Psoas muscle (tissue), 8 donors: ENCODE measurements at places on chromosomes 6 and 20. TPM values are rescaled to one million over a fixed set of nuclear protein-coding genes. Genes with fewer than 3 reads are reported as not detected.

RIPOR3 gene
- total RNA-seq: 4.2 TPM

PREP gene
- total RNA-seq: 59.9 TPM

C6orf58 gene
- not detected for total RNA-seq

SEL1L2 gene
- 0.64 TPM for total RNA-seq

PBOV1 gene
- total RNA-seq: not detected

ESR1 gene
- 4.4 TPM for total RNA-seq

HDGFL1 gene
- total RNA-seq: not detected

HMGCLL1 gene
- total RNA-seq: 0.32 TPM

RALGAPA2 gene
- 69.7 TPM for total RNA-seq

MYO6 gene
- total RNA-seq: 3.7 TPM

VSTM2L gene
- total RNA-seq: 0.84 TPM

SLC16A10 gene
- total RNA-seq: 69.2 TPM

COL11A2 gene
- 0.27 TPM for total RNA-seq

LHFPL5 gene
- not detected for total RNA-seq

FUT9 gene
- not detected for total RNA-seq

HMGN4 gene
- total RNA-seq: 18.5 TPM

POPDC3 gene
- 82.5 TPM for total RNA-seq

NOTCH4 gene
- total RNA-seq: 12.6 TPM

MCM9 gene
- 4.7 TPM for total RNA-seq

DLGAP4 gene
- 102 TPM for total RNA-seq

SYNJ2 gene
- 2.6 TPM for total RNA-seq

CLPSL2 gene
- not detected for total RNA-seq

CCDC170 gene
- 0.21 TPM for total RNA-seq

RGS17 gene
- not detected for total RNA-seq

ZNF292 gene
- total RNA-seq: 17.1 TPM

MARCKS gene
- total RNA-seq: 6.7 TPM
